Activated T-cell treated with anti-CD3 and anti-CD28 coated beads for 24 hours (primary cell): ENCODE measurements at places on chromosomes 11 and 22.

GRCh38 chr11:32148895-32149294, 58.0 kb downstream of the RCN1 start:
- DNase-seq, result no peak

GRCh38 chr11:62611705-62612365, 740 bp downstream of the EML3 start:
- DNase-seq, result peak; percentile 50

DNA sequence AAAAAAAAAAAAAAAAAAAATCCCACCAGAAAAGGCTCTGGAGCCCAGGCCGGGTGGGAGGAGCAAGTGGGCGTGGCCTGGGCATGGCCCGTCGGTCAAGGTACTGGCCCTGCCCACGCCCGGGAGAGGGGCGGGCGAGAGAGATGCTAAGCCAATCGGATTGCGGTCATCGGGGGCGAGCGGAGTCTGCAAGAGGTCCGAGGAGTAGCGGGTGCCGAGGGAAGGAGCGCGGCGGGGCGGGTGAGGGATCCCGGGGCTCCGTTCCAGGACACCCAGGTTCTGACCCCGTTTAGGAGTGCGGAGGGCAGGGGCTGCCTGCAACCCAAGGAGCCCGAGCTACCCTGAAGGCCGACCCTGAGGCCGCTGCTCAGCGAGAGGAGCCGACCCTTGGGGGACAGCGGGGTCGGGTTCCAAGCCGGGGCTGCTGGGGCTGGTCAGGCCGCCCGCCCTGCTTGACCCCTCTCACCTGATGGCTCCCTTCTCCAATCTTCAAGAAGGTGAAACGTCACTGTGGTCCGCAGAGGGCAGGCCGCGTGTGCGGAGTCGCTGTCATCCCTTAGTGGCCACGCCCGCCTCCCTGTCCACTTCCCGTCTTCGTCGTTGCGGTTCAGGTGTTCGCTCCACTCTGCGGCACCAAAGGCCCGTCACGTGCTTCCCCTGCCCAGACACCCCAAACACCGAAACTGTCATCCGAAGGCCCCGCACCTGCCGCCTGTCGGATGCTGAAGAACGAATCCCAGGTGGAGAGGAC, 11.1 kb upstream of the TAB1 start:
- DNase-seq, result peak; percentile 46

- DNase-seq, result no peak
Observed at GRCh38 chr22:50546326-50547262, 895 bp downstream of the KLHDC7B start.

DNA sequence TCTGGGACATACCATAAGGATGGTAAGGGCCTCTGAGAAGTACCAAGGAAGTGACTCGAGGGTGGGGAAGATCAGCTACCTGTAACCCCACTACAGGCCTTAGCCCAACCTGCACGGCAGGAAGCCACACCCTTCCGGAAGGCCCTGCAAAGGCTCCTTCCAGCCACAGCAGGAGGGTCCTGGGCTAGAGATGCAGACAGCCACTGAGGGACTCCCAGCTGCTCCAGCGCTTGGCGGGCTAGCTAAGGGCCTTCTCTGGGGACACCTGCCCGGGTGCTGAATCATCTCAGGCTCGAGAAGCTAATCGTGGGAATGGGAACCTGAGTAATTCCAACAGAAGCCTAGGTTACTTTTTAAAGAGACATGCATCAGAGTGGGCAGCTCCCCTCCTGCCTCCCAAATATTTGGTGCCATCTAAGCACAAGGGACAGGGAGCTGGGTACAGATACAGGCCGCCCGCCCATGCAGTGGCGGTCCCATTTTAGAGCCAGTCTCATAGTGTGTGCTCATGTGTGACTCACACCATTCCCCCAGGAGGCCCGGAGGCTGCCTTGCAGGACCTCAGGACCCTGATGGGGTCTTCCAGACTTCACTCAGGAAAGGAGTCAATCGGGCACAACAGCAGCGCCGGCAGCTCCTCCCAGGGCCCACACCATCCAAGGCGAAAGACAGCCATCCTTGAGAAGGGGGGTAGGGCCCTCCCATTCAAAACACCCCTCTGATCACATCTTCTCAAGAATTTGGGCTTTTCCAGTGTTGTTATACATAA, 8.0 kb downstream of the MYH9 start:
- DNase-seq, result no peak

GRCh38 chr11:112440518-112440917, 179.9 kb upstream of the PLET1 start:
- DNase-seq, result no peak

GRCh38 chr11:96341211-96342013, 1.6 kb downstream of the MAML2 start:
- peak; percentile 51 for DNase-seq

- DNase-seq, result no peak
Observed at GRCh38 chr22:44783581-44783980, 31.2 kb downstream of the ARHGAP8 start.

DNA sequence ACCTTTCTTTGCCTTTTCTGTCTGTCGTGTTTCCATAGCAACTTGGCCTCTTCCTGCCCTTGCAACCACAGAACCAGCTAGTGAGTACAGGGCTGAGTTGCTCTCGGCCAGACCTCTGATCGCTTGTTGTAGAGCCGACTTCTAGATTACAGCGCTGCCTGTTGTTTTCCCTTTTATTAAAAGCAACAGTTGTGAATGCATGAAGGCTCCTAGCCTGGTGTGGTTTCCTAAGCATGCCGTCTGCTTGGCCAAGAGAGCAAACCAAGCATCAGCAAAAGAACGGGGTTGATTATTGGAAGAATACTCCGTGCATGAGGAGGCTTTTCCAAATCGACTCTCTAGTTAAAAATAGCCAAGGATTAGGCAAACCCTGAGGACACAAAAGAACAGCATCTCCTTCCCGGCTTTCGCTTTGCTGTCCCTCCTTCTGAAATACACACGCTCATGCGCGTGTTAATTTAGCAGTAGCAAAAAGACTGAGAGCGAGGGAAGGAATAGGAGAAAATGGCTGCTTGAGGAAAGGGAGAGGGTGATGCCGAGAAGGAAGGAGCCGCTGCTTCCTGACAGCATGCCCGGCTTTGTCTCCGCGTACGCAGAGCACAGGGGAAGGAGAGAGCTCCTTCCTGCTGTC, 71.5 kb upstream of the TTC12 start:
- no peak for DNase-seq

GRCh38 chr22:32846780-32847491, 45.4 kb downstream of the TIMP3 start:
- DNase-seq, result no peak

- no peak for DNase-seq
Observed at GRCh38 chr11:110160016-110160415, 66.8 kb downstream of the ZC3H12C start.

DNA sequence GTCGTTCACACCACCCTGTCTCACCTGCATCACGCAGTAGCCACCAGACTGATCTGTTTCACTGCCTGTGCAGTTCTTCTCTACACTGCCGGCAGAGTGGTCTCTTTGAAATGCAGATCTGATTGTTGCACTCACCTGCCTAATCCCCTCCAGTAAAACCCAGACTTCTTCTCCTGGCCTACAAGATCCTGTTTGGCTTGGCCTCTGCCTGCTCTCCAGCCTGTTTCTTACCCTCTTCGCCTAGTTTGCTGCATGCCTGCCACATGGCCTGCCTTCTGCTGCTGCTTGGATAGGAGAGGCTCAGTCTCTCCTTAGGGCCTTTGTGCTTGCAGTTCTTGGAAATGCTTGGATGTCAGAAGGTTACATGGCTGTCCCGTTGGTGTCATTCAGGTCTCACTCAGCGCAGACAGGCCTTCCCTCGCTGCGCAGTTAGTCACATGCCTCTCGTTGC, 42.0 kb downstream of the PACS1 start:
- no peak for DNase-seq
